ENCODE measurements at places on chromosomes 7 and 10.

- peak; percentile 58 for DNase-seq
These were observed 13.1 kb downstream of the LHFPL3 start for GRCh38 chr7:104341546-104341945.

DNA sequence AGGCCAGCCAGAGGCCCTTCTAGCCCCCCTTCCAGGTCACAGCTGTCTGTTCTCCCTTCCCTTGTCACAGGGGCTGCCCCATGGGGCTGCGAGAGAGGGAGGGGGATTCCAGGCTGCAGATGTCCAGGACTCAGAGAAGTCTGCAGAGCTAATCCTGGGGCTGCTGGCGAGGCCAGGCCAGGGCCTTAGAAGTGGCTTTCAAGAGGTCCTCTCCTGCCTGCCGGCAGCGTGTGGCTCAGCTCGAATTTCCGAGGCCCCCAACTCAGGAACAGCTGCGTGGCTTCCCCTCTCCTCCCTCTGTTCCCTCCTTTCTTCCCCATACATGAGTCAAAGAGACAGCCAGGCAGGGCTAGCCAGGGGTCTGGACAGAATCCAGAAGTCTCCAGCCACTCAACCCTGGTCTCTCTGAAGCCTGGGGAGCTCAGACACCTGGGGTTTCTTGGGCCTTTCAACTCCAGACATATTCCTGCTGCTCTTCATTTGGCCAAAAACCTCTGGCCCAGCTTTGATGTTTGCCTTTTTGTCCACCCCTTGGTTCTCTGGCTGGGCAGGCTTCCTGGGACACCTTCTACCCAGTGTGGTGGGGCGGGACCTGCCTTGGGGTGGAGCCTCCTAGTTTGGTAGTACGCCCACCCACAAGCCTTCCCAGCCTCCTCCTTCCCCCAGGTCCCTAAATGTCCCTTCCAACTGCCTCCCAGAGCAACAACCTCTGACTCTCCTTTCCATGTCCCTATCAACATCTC lies 21.8 kb upstream of the EIF5AL1 start:
- no peak for DNase-seq

DNA sequence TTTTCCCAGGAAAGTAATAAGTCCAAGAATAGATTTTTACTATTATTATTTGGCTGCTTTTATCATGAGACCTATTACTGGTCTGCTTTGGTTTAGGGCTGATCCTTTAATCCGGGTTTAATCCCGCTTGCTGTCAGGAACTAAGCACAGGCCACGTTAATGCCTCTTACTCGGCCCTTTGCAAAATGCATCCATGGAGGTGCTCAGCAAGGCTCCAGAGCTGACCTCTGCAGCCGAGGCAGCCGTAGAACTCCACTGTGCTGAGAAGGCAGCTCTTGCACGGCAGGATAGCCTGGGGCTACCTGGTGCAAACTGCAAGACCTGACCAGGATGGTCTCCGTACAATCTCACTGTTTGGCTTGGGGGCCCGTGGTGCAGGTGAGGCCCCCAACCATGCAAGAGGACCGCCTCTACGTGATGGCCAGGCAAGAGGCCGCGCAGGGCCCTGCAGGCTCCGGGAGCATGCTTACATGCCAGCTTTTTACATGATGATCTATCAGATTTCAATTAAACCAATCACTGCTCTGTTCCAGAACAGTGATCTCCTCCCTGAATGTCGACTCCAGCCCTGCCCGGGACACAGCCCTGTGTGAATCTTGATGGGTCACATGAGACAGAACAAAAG lies 10.4 kb upstream of the CALML3 start:
- no peak for DNase-seq

DNA sequence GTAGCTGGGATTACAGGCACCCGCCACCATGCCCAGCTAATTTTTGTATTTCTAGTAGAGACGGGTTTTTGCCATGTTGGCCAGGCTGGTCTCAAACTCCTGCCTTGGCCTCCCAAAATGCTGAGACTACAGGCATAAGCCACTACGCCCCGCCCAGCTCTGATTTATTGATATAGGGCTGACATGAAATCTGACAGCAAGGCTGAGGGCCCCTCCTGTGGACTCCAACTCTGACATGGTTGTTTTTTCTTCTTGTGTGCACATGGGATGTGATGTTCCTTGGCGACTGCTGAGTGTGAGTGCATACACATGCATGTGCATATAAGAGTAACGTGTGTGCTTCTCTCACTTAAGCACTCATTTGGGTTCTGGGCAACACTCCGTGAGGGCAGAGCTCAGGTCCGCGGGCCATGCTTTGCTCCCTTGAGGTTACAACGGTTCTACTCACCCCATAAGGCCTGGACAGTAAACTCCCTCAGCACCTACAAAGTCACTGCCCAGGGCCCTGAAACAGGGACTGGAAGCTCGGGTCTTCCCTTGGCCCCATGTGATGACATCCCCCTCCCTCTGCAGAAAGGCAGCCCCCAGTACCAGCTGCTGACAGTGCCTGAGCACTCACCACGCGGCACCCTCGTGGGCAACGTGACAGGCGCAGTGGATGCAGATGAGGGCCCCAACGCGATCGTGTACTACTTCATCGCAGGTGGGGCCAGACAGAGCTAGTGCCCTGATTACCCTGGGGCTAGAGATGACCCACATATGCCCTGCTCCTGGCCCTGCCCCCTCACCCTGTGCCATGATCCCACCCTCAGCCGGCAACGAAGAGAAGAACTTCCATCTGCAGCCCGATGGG lies 33.6 kb upstream of the VSIR start:
- DNase-seq = no peak

DNA sequence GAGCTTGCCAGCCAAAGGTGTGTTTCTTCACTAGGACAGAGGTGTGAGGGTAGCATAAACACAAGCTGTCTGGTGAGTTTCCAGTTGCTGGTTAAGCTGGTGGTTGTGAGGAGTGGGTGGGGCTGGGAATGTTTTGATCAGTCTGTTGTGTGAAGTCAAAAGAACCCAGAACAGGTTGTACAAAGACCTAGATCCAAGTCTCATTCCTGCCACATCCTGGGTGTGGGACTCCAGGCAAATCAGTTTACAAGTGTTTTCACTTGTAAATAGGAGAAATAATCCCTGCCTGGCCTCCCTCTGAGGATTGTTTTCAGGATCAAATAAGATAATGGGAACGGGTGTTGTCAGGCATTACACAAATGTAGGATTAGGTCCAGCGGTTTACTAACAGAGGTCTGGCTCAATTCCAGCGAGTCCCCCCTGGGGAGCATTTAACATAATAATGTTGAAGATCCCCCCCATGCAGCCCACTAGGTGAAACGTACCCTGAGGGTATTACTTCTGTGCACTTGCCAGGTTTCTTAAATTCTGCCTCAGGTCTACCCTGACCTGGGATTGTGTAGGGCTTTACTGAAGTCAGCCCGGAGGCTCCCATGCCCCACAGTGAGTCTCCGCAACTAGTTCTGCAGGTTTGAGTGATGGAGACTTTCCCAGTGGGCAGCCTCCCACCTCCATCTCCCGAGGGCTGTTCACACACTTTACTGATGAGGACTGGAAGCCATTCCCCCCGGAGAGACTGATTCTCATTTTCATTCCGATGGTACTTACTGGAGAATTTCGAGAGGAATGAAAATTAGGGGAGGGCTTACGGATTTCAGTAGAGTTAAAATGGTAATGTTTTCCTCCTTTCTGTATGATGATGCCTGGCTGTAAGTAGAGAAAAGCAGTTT lies 2.7 kb upstream of the FRAT2 start:
- no peak for DNase-seq

- DNase-seq = peak; percentile 23
These were observed 662 bp downstream of the NRCAM start for GRCh38 chr7:108455551-108455997.

GRCh38 chr10:24854256-24854655 lies 98.2 kb downstream of the PRTFDC1 start:
- DNase-seq = no peak

DNA sequence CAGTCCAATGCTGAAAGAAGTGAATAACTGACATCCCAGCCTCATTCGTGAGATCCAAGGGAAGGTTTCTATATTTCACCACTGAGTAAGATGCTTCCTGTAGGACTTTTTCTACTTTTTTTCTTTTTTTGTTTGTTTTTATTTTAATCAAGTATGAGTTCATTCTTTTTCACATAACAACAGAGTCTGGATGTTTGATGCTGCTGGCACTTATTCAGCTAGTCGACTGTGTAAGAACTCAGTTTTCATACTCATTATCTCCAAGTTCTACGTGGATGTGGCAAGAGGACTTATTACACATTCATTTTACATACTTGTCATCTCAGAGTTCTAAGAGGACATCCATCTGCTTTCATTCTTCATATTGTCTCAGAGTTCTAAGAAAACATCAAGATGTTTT lies 86.9 kb downstream of the CPXM2 start:
- DNase-seq = no peak

- no peak for DNase-seq
These were observed 97.2 kb downstream of the GALNT17 start for GRCh38 chr7:71229148-71229547.

- no peak for DNase-seq
These were observed 64.6 kb downstream of the FAS start for GRCh38 chr10:89055159-89055558.

GRCh38 chr10:70974351-70974901 lies 86.1 kb upstream of the PCBD1 start:
- no peak for DNase-seq

DNA sequence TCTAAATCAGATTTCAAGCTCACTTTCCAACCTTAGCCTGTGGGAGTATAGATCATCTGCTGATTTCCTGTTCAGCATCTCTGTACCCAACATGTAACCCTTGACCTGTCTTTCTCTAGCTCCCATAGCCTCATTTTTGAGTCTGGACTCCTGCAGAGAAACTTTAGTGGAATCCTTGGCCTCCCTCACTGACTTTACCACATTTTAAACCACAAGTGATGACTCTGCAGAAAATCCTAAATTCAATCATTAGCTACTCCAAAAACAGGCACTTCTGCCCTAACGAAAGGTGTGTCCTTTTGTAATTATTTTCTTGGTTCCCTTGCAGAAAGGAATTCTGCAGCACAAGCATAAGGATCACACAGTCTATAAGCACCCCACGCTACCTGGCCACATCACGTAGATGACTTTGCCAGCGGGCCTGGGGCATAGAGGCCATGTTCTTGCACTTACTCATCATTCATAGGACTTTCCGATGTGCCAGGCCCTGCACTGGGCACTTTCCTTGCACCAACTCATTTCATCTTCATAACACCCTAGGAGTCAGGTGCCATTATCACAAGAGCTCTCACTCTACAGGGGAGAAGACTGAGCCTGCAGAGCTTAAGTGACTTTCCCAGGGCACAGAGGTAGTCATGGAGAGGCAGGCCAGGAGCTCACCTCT lies 57.2 kb upstream of the OPALIN start:
- no peak for DNase-seq

GRCh38 chr10:45454859-45455258 lies 80.8 kb downstream of the ALOX5 start:
- DNase-seq = no peak

DNA sequence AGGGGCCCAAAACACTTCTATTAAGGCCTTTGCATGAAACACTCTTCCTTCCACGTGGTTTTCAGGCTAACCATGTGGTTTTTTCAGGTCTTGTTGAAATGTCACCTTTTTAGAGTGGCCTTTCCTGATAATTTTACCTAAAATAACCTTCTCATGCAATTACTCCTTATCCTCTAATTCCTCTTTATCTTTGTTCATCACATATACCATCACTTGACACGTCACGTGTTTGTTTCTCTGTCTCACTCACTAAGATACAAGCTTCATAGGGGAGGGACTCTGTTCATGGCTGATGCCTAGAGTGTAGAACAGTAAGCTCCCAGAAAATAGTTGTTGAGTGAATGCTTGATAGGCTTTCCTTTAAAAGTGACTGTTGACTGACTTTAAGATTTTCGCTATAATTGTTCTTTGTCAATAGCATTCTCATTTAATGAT lies 63.7 kb downstream of the ST7 start:
- no peak for DNase-seq

DNA sequence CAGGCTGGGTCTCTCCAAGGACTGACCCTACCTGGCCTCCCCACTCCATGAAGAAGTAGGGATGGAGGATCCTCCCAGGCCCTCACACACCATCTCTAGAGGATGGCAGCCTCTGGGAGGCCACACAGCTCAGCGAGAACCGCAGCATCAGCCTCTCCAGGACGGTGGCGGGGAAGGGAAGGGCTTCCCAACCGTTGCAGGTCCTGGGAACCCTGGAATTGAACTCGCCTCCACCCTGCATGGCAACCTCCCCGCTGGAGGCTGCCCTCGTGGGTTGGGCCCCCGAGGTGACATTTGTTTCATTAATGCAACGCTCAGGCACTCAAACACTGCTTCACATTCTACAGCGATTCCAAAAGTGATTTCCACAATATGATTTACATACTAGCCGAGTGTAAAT lies 58.5 kb downstream of the EBF3 start:
- DNase-seq = no peak

DNA sequence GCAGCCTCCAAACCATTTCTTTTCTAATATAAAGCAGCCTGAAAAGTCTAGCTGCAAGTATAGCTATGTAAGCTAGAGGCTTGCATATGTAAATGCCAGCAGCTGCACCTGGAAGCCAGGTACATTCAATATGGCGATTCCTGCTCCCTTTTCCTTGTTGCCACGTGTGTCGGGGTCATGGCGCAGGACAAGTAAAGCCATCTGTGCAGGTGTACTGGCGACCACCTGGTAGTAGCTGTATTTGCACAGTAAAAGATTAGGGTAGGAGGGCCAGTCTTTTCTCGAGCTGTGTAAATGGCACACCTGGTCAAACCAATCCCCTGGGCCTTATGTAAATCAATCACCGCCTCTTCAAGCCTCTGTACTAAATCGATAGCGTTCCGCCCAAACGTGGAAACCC lies 484.5 kb downstream of the MAGI2 start:
- no peak for DNase-seq

DNA sequence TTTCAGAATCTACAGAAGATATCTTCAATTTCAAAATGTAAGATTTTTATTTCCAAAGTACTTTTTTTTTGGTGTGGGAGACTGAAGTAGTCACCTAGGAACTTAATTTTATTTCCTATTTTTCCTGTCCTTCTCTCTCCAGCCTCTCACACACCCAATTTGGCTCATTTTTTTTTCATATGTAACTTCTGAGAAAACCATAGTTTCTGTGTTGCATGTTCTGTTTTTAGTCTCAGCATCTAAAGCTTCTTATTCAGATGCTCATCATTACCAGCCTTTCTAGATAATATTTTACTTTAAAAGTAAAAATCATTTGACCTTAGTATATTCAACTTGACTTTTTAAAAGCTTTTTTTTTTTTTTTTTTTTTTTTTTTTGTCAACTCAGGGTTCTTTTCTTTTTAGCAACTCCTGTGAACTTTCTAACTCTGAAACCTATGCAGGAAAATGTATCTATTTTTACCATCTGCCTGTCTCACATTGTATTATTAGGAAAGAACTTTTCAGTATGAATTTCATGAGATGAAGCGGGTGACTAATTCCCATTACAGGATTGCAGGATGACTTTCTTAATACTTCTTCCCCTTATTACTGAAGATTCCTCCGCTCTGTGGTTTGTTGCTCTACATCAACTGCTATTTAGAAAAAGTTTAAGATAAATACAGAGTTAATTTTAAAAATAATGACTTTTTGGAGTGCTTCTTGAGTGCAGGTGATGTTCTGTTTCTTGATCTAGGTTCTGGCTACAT lies 73.6 kb upstream of the LSM8 start:
- no peak for DNase-seq
